ENCODE measurements at places on chromosomes 3 and 15.

- DNase-seq = no peak
- H3K27ac ChIP-seq = no peak overlapping the region
Measured at GRCh38 chr3:194265505-194265892, 85.6 kb downstream of the CPN2 start.

DNA sequence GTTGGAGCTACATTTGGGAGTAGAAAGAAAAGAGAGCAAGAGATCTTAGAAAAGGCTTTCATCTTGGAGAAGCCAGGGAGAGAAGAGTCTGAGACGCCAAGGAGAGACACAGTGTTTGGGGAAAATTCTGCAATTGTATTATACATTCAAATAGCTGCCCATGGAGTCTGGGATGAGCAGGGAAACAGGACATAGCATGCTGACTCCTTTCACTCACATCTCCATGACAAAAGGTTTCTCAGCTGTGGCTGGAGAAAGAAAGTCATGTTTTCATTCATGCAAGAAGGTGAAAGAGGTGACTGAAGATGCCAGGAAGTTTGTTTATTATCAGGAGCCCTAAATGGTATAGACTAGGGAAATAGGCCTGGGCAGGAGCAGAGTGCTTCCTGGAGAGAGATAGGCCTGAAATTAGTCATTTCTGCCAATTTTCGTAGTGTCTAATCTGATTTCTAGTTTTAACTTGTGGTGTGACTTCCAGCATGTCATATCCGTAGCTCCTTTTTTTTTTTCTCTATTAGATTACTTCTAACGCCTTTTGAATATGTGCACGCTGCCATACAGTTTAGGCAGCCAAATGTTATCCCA lies 34.1 kb downstream of the ACP3 start:
- H3K27ac ChIP-seq = peak overlapping the region; percentile 3
- no peaks in the 10 kb centered on the region for H3K36me3 ChIP-seq

DNA sequence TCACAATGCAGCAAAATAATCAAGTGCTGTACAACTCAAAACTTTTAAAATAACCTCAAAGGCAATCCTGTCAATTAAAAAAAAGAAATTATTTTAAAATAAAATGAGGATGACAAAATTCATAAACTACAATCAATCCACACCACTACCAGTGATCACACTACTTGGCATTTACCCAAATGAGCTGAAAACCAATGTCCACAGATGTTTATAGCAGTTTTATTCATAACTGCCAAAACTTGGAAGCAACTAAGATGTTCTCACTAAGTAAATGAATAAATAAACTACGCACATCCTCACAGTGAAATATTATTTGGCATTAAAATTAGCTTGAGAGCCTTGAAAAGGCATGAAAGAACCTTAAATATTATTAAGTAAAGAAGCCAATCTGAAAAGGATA lies 121.3 kb downstream of the STAG1 start:
- H3K36me3 ChIP-seq = no peaks in the 10 kb centered on the region
- H3K4me1 ChIP-seq = peaks cover 11% of the 10 kb centered on the region
- H3K4me3 ChIP-seq = no peak overlapping the region
- no peak overlapping the region for H3K27ac ChIP-seq
- no peaks in the 10 kb centered on the region for H3K27me3 ChIP-seq

DNA sequence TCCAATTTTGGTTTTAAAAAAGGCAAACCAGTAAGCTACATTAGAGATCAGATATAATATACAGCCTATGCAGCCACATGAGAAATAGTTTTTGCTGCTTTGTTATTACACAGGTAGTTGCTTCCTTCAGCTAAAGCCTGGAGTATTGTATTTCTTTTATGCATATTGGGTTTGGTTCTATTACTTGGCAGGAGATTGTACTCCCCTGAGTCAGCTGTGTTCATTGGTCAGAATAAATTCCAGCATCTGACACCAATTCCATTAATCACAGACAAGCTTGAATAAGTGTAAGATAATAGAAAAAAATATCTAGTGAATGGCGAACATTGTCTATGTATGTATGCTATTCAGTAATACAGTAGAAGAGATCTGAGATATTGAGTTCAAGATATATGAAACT lies 26.1 kb upstream of the ZCWPW2 start:
- H3K4me3 ChIP-seq = no peak overlapping the region
- no peaks in the 10 kb centered on the region for H3K27me3 ChIP-seq
- no peak for DNase-seq
- no peaks in the 10 kb centered on the region for H3K36me3 ChIP-seq

DNA sequence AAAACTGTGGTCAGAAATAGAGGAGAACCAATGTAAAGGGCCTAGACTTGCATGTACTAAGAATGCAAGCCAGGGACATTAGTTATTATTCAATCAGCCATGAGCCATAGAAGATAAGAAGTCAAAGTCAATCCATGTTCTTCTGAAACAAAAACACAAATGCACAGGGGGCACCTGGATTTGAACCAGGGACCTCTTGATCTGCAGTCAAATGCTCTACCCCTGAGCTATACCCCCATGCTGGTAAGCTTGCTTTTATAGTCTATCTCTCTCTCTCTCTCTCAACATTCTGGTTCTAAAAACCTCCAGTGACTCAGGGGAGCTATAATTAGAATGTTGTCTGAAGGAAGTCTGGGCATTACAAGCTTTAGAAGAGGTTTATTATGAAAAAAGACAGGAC lies 85.6 kb upstream of the ACP3 start:
- H3K36me3 ChIP-seq = no peaks in the 10 kb centered on the region
- DNase-seq = no peak
- no peak overlapping the region for H3K27ac ChIP-seq

GRCh38 chr15:48644827-48645557 lies 517 bp downstream of the FBN1 start:
- H3K27me3 ChIP-seq = peaks cover 65% of the 10 kb centered on the region
- peak overlapping the region; percentile 84 for H3K4me3 ChIP-seq
- H3K4me1 ChIP-seq = peaks cover 28% of the 10 kb centered on the region
- H3K36me3 ChIP-seq = no peaks in the 10 kb centered on the region
- peak; percentile 73 for DNase-seq

- peaks cover 32% of the 10 kb centered on the region for H3K4me1 ChIP-seq
- DNase-seq = no peak
- no peaks in the 10 kb centered on the region for H3K36me3 ChIP-seq
- no peak overlapping the region for H3K4me3 ChIP-seq
Measured at GRCh38 chr3:154177406-154177805, 56.2 kb downstream of the ARHGEF26 start.

DNA sequence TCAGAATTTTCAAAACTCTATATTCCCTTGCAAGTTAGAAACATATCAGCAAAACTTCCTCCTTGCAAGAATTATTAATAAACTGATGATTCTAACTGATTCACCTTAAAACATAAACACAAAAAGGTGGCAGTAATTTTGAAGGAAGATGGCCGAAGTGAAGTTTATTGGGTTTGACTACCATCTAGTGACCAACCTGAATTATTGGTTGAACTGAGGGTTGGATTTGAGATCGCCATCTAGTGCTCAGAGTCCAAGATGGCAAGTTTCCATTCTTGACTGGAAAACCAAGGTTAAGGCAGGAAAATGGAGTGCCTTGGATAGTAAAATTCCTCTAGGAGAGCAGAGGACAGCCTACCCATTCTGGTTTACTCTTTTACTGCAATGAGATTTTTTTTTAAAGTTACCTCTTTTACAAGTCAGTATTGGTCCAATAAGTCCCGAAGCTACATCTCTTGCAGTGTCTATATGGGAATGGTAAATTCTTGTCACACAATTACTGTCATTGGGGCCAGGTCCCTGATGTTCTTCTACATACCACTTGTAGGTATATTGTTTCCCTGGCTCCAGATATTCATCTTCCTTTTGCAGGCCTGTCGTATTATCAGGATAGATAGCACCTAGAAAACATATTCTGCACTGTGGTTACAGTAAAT lies 51.6 kb upstream of the CP start:
- H3K4me1 ChIP-seq = peaks cover 8% of the 10 kb centered on the region
- no peaks in the 10 kb centered on the region for H3K27me3 ChIP-seq
- H3K4me3 ChIP-seq = no peak overlapping the region

GRCh38 chr3:170425491-170426239 lies 7.0 kb downstream of the CLDN11 start:
- peak; percentile 21 for DNase-seq
- H3K36me3 ChIP-seq = no peaks in the 10 kb centered on the region
- H3K4me1 ChIP-seq = peaks cover 6% of the 10 kb centered on the region
- peaks cover 13% of the 10 kb centered on the region for H3K27me3 ChIP-seq
- H3K4me3 ChIP-seq = no peak overlapping the region
- no peak overlapping the region for H3K27ac ChIP-seq

DNA sequence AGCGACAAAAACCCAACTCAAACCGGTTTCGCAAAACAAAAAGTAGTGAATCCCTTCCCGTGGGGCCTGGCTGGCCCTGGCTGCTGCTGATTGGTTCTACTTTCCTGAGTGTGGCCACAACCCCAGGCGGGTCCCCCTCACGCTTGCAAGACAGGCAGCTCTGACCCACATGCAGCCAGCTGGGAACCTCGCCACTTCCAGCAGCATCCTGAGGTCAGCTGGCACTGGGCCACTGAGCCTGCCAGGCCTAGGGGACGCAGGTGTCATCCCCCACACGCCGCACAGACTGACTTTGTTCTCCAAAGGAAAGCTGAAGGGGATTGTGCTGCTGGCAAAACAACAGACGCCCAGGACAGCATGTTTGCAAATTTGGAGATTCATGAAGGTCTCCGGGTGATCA lies 111.1 kb downstream of the TPRA1 start:
- H3K4me3 ChIP-seq = no peak overlapping the region
- DNase-seq = peak; percentile 42
- no peaks in the 10 kb centered on the region for H3K27me3 ChIP-seq
- H3K4me1 ChIP-seq = 0 out of 2 replicates have a peak, but pooled peaks cover 6% of the 10 kb centered on the region
- no peaks in the 10 kb centered on the region for H3K36me3 ChIP-seq
- H3K27ac ChIP-seq = no peak overlapping the region

GRCh38 chr15:59885832-59886231 lies 118.3 kb upstream of the FOXB1 start:
- H3K36me3 ChIP-seq = no peaks in the 10 kb centered on the region
- H3K27ac ChIP-seq = no peak overlapping the region
- H3K4me1 ChIP-seq = peaks cover 13% of the 10 kb centered on the region
- peak; percentile 3 for DNase-seq
- no peak overlapping the region for H3K4me3 ChIP-seq

- peak; percentile 57 for DNase-seq
- no peaks in the 10 kb centered on the region for H3K36me3 ChIP-seq
- H3K4me3 ChIP-seq = no peak overlapping the region
- H3K4me1 ChIP-seq = no peaks in the 10 kb centered on the region
- no peaks in the 10 kb centered on the region for H3K27me3 ChIP-seq
Measured at GRCh38 chr15:69265347-69265955, 33.3 kb upstream of the PAQR5 start.

- H3K4me1 ChIP-seq = no peaks in the 10 kb centered on the region
- H3K36me3 ChIP-seq = no peaks in the 10 kb centered on the region
- no peak for DNase-seq
- H3K27ac ChIP-seq = no peak overlapping the region
Measured at GRCh38 chr3:111608383-111608782, 13.2 kb upstream of the ZBED2 start.

DNA sequence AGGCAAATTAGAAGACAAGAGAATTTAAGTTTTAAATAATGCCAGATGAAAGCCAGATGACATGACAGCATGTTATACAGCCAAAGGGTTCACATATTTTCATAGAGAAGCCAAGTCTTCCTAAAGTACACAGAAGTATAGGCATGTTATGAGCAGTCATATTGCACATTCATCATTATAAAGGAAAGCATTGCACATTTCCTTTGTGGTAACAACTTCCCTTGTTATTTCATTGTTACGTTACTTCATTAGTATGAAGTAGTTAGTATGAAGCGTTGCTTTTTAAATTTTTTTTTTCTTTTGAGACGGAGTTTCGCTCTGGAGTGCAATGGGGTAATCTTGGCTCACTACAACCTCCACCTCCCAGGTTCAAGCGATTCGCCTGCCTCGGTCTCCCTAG lies 4.6 kb upstream of the ABCC5 start:
- no peak for DNase-seq
- no peak overlapping the region for H3K4me3 ChIP-seq
- no peaks in the 10 kb centered on the region for H3K4me1 ChIP-seq
- no peak overlapping the region for H3K27ac ChIP-seq
- no peaks in the 10 kb centered on the region for H3K27me3 ChIP-seq

GRCh38 chr3:28667646-28668621 lies 319.3 kb upstream of the AZI2 start:
- no peak overlapping the region for H3K27ac ChIP-seq
- no peaks in the 10 kb centered on the region for H3K36me3 ChIP-seq
- peaks cover 12% of the 10 kb centered on the region for H3K4me1 ChIP-seq
- H3K27me3 ChIP-seq = no peaks in the 10 kb centered on the region

- no peaks in the 10 kb centered on the region for H3K4me1 ChIP-seq
- no peaks in the 10 kb centered on the region for H3K27me3 ChIP-seq
- H3K27ac ChIP-seq = no peak overlapping the region
- DNase-seq = peak; percentile 92
- no peak overlapping the region for H3K4me3 ChIP-seq
Measured at GRCh38 chr15:78726870-78727551, 84.3 kb downstream of the ADAMTS7 start.

GRCh38 chr3:59321881-59322540 lies 272.2 kb upstream of the CFAP20DC start:
- no peaks in the 10 kb centered on the region for H3K27me3 ChIP-seq
- no peak overlapping the region for H3K4me3 ChIP-seq
- H3K27ac ChIP-seq = no peak overlapping the region
- no peak for DNase-seq
- no peaks in the 10 kb centered on the region for H3K4me1 ChIP-seq
- H3K36me3 ChIP-seq = no peaks in the 10 kb centered on the region

- no peak overlapping the region for H3K27ac ChIP-seq
- no peaks in the 10 kb centered on the region for H3K27me3 ChIP-seq
- no peak overlapping the region for H3K4me3 ChIP-seq
- no peaks in the 10 kb centered on the region for H3K36me3 ChIP-seq
- DNase-seq = no peak
Measured at GRCh38 chr3:117010318-117010717, 300.7 kb downstream of the TUSC7 start.

Data from GM23338 (cell line).